Eye (tissue), 1 donor: ENCODE measurements at places on chromosomes 2 and 18.

- no peak for DNase-seq
These were observed 80.4 kb downstream of the LCLAT1 start for GRCh38 chr2:30527411-30527810.

GRCh38 chr2:127679680-127680361 lies 4.5 kb upstream of the LIMS2 start:
- DNase-seq: no peak

DNA sequence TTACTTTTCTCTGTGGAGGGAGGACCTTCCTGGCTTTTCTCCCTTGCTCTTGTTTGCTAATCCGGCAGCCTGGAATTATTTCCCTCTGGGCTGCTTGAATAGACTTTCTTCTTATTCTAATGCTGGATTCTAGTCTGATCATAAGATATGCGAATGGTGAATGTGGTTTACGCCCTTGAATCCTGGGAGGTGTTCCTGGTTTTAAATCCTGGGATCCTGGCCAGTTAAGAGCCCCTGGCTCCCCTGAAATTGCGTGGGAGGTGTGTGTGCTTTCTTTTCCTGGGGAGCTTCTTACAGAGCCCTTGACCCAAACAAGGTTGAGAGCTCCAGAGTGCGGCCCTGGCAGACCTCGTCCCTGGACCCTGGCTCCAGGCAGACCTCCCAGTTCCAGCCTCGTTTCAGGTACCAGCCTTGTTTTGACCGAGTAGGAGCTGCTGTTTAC lies 2.8 kb downstream of the SH3BP4 start:
- DNase-seq: peak; percentile 48

GRCh38 chr2:37526323-37526722 lies 145.1 kb downstream of the CDC42EP3 start:
- DNase-seq: no peak

DNA sequence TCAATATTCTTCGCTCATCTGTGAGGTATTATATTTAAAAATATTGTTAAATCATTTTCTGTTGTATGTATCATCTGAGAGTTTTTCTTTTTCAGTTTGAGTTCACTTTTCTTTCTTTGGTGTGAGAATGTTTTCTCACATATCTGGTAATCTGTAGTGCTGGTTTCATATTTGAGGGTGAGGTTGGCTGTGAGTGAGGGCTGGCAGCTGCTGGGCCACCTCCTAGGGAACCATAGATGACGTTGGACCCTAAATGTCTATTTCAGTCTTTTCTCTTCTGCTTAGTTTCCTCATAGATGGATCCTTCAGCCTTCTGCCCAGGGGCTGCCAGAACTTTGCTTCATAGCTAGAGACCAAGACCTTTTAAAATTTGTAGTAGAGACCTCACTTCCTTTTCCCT lies 33.5 kb downstream of the MGAT5 start:
- no peak for DNase-seq

- DNase-seq: no peak
These were observed 249.7 kb upstream of the OSR1 start for GRCh38 chr2:19607931-19608771.

DNA sequence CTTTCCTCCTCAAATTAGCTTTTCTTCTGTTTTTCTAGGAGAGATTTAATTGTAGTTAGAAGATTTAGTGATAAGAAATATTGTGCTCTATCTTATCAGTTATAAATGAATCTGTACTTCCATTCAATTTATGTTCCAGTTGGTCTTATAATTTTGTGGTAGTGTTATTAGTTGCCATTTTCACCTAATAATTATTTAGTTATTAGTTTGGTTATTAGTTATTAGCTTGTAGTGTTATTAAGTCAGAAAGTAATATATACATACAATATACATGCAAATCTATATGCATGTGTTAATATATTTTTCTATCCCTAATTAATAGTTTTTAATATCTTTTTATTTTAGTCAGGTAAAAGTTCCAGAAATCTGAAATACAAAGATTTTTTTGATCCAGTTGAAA lies 3.2 kb downstream of the MPHOSPH10 start:
- no peak for DNase-seq

GRCh38 chr2:17299891-17300540 lies 218.2 kb downstream of the RAD51AP2 start:
- DNase-seq: no peak

- no peak for DNase-seq
These were observed 39.2 kb downstream of the PID1 start for GRCh38 chr2:229231885-229232284.

DNA sequence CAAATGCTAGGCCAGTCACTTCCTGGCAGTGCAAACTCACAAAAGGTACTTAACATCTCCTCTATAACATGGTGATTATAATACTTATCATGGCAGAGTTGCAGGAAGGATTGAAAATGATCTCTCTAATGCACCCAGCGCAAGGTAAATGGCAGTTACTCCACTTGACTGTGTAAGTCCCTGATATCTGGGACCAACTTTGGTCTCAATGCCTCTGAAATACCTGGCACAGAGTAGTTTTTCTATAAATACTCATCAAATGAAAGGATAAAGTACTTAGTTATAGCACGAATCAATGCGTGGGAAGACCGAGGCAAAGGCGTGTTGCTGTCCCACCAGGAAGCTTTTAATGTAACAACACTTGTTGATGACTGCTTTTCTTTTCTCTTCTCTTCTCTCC lies 24.8 kb downstream of the LRRC30 start:
- DNase-seq: no peak

DNA sequence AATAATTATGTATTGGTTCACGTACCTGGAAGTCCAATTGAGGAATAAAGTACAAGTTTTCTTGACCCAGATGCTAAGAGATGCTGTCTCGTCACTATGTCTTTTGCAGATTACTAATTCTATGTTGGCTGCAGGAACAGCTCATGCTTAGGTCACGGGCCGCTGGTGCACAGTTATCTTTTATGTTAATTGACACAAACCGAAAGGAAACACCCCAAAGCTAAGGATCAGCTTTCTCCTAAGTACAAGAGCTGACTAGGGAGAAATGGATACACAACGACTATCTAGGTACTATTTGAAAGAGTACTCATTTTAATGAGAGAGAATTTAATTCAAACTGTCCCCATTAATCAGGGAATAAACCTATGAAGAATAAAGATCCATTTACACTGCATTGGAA lies 217.7 kb upstream of the SLC35G4 start:
- DNase-seq: no peak

GRCh38 chr2:59540864-59541263 lies 1012.6 kb downstream of the BCL11A start:
- DNase-seq: no peak

DNA sequence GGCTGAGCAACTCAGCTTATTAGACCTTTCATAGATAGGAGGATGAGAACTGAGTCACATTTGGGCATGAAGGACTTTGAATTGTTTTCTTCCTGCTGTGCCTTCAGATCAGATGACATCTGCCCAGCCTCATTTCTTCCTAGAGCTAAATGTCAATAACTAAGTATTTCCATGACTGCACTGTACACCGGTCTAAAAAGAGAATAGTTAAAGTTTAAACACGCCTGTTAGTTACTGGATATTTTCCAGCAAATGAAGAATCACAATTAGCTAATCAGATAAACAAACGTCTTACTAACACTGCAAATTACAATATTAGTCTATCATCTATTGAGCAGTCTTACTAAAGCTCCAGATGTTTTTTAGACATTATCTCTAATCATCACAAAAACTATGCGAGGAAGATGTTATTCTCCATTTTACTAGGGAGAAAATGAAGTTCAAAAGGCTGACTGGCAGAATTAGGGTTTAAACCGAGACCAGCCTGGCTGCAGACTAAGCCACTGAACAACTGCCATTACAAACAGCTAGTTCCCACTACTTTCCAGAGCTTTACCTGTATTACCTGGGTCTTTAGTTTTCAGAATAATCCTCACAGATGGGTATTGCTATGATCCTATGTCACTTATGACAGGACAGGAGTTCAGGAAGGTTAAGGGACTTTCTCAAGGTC lies 69.4 kb upstream of the ZNF397 start:
- no peak for DNase-seq

DNA sequence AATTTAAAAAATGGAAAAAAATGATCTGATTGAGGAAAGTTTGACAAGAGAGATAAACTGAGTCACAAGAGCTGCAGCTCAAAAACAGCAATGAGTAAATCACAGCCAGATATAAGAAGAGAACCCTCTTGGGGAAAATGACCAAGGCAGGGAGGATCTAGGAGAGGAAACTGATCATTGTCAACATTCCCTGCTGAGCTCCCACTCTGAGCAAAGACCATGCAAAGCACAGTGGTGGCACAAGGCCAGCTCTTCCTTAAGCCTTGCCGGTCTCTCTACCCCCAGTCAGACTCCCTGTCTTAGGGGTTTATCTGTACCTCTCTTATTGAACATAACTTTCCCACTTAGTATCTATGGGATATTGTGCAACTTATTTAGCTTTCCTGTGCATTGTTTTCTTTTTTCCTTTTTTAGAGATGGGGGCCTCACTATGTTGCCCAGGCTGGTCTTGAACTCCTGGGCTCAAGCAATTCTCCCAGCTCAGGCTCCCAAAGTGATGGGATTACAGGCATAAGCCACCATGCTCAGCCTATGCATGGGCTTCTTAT lies 54.0 kb upstream of the PPP1CB start:
- no peak for DNase-seq

GRCh38 chr2:159051661-159052060 lies 83.2 kb downstream of the TANC1 start:
- DNase-seq: no peak

DNA sequence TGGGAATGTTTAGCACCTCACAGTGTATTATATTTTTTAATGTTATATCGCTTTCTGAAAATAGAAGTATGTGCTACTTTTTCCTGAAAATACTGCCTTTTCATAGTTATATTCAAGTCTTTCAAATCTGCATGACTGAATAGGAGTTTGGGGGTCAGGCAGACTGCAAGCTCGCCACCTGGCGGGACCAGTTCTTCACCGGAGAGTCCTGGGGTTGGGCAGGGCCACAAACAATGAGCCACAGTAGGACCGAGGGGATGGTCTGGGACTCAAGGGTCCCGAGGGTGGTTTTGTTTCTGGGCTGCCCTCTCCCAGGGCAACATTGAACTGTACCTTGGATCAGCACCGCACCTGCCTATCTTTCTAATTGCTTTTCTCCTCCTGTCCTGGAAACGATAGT lies 70.6 kb downstream of the VWA3B start:
- DNase-seq: no peak

DNA sequence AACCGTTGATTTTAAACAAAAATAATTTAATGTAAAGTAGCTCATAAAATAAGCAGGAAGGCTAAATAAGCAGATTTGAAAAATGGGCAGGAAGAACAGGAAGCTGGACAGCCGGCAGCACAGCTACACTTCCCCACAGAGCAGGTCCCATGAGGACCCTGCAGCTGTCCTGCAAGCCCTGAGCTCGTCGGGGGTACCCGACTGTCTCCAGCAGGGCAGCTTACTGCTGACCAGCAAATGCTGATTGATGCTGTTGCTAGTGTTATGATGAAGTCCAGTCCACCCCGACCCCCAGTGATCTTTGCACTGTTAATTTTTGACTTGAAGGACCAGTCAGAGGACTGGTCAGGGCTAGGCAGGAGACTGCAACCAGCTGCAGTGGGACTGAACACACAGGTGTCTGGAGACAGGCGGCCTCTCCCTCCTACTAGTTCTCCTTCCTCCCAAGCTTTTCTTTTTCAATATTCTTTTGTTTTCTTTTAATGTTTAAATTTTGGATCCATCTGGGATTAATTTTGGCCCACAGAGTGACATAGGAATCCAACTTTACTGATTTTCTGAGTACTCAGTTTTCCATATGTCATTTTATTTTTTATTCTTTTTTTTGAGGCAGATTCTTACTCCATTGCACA lies 27.7 kb downstream of the POLE4 start:
- peak; percentile 17 for DNase-seq

- no peak for DNase-seq
These were observed 270.6 kb upstream of the MMADHC start for GRCh38 chr2:149858216-149858615.

DNA sequence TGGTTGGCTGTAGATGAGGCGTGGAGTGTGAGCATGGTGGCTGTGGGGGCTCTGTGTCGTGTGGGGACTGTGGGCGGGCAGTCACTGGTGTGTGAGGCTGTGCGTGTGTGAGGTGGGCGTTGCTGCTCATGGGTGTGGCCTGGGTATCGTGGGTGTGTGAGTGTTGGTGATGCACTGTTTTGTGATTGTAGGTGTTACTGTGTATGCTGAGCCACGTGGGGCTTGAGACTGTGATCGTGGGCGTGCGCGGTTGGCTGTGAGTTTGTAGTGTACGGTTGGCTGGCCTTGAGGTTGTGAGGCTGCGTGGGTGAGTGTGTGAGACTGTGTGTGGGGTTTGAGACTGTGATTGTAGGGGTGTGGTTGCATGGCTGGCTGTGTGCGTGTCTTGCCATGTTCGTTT lies 8.5 kb downstream of the INHBB start:
- no peak for DNase-seq

DNA sequence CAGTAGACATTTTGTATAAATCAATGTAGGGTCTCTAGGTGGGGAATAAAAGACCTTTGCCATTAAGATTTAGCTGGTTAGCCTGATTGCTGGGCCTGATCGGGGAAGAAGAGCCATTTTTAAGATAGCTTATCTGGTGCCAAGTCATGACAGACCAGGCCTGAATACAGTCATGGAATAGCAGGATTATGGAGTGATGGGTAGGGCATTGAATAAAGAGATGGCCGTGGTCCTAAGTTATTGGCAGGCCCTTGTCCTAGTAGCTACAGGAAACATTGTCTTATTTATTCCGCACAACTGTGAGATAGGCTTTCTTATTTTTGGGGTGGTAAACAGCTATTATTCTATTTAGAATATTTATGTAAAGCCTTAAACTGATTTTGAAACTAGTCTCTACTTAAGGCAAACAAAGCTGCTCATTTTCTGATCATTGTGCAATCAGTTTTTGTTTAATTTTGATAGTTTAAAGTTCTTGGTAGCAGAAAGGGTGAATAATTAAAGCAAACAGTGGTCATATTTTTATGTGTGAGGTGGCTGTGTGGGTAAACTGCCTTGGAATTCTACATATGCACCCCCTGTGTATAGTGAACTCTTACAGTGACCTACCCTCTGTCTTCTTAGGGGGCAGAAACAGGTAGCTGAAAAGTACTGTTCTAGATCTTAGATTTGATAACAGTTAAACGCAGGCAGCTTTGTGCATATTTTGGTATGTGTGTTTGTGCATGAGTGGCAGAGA lies 22.6 kb downstream of the ZNF236 start:
- no peak for DNase-seq
